ENCODE measurements at places on chromosomes 4 and X. TPM values are rescaled to one million over a fixed set of nuclear protein-coding genes. Genes with fewer than 3 reads are reported as not detected.

GRCh38 chr4:26619784-26620183, 35.9 kb downstream of the TBC1D19 start:
- DNase-seq = no peak

TEX13B gene
- polyA plus RNA-seq = not detected

GRCh38 chr4:128913228-128913627, 103.7 kb downstream of the JADE1 start:
- peak; percentile 10 for DNase-seq

MTNR1A gene
- polyA plus RNA-seq = not detected

DNA sequence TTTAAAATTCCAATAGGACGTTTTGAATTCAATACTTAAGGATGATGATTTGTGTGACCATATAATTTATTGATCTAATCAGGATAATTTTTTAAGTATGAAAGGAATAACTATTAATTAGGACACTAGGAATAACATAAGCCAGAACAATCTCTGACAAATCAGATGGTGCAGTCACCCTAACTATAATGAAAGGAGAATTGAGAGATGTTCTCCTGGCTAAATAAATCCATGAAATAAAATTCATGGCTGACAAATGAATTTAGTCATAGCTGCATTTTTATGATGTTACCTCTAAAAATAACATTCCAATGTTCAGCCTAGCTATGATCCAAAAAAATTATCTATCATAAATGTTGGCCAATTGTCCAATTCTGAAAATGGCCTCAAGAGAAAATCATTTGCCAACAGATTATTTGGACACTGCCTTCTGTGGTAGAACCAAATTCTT, 190.6 kb upstream of the NEIL3 start:
- no peak for DNase-seq

VCX2 gene
- polyA plus RNA-seq = not detected

- DNase-seq = no peak
Observed at GRCh38 chr4:130053723-130054122, 957.8 kb downstream of the C4orf33 start.

ARAF gene
- 54.4 TPM for polyA plus RNA-seq

- DNase-seq = no peak
Observed at GRCh38 chr4:173486714-173487392, 43.2 kb downstream of the HAND2 start.

GRCh38 chr4:79198951-79199587, 126.8 kb downstream of the NAA11 start:
- no peak for DNase-seq

GRCh38 chrX:65537229-65537628, 2.6 kb upstream of the LAS1L start:
- DNase-seq = no peak

DNA sequence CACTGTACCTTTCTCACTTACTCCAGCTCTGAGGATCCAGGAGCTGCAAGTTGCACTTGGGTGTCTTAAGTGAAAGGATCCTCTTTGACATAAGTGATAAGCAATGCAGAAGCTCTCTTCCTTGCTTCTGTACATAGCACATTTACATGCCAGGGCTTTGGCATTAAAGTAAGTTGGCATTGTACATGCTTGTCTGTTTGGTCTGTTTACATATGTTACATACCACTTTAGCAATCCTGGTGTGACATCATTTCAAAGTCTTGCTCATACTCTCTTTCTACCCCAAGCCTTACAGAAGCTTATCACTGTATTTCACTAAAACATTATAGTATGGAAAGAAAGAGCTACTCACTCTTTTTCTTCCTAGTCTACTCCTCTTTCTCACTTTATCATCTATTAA, 2548.3 kb downstream of the ARAP2 start:
- DNase-seq = no peak

ARHGAP4 gene
- polyA plus RNA-seq = 26.4 TPM

DNA sequence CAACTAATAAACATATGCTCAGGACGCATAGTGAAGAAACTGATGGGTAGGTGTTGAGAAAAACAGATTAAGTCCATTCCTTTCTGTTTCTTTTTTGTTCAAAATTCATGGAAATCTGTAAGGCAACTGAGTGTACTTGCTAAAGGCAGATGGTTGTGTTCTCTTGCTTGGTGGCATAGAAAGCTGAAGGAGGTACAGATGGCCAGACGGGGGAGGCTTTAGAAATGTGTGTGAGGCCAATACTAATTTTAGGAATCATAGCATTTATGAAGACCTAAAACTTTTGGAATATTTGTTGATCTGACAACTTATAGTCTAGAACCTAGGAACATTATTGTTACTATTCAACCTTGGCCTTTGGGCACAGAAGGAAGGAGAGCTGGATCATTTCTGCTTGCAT, 56.8 kb upstream of the EMCN start:
- no peak for DNase-seq

DNA sequence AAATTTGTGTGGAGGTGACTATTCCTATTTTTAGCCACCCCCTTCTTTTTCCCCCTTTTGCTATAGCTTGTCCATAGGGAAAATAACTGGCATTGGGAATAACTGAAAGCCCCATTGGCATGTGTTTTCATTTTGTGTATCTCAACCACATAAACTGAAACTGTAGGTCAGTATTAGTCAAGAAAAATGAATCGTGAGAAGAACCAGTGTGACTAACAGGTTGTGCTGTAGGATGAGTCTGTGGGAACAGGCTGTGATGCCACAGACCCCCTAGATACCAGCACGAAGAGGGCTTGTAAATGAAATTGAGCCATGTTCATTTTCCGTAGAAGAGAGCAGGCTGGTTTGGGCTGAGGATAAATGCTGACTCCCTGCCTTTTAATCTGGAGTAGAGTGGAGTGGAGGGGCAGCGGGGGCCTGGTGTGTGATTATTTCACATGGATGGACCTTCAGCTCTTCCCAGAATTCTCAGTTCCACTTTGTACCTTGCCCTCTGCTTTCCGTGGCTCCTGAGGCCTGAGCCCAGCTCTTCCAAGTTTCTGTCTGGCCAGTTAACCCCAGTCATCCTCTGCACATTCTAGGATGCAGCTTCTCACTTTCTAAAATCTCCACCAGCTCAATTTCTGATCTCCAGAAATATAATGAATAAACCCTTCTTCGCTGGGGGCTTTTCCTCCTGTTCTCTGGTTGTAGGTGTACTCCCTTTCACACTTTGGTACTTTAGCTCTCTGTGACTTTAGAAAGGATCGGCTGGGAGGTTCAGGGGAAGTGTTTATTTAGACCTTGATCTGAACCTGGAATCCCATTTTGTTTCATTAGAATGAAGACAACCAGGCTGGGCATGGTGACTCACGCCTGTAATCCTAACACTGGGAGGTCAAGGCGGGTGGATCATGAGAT, 37.3 kb downstream of the DCUN1D4 start:
- DNase-seq = no peak

GRCh38 chrX:15566244-15566643, 34.5 kb downstream of the ACE2 start:
- DNase-seq = no peak

- no peak for DNase-seq
Observed at GRCh38 chr4:25950461-25951389, 36.7 kb downstream of the SMIM20 start.

TXK gene
- polyA plus RNA-seq = 0.65 TPM

GRCh38 chrX:41308884-41309647, 24.9 kb upstream of the DDX3X start:
- DNase-seq = no peak

DNA sequence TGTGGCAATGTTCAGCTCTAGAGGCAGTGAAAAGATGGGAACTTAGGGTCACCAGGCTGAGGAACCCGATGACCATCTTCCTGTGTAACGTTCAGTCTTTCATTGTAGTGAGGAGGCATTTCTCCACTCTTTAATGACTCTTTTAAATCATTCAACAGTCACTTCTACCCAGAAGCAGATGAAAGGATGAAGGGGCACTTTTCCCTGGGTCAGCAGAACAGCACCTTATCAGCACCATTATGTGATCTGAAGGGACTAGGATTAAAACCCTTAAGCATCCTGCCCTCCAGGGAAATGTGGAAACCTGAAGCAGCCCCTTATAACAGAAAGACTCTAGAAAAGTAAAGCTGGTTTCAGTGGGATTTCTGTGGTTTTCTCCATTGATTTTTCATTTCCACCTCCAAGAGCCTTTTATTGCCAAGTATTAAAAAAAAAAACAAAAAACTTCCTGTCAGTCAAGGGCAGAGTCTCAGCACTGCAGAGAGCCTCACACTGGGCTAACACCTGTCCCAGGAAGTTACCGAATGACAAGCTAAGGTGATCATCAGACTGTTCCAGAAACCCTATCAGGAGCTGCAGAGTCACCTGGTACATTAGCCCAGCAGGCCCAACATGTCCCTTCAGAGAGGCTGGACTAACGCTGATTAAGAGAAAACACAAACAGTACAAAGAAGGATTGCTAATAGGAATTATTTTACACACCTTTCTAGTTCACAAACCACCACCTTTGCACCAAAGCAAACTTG, 185.9 kb downstream of the SHROOM3 start:
- no peak for DNase-seq

VSIG1 gene
- polyA plus RNA-seq = 0.18 TPM

SRPX gene
- polyA plus RNA-seq = 54.1 TPM

MAP7D2 gene
- polyA plus RNA-seq = 0.45 TPM

MAGEA8 gene
- polyA plus RNA-seq = 0.10 TPM

DNA sequence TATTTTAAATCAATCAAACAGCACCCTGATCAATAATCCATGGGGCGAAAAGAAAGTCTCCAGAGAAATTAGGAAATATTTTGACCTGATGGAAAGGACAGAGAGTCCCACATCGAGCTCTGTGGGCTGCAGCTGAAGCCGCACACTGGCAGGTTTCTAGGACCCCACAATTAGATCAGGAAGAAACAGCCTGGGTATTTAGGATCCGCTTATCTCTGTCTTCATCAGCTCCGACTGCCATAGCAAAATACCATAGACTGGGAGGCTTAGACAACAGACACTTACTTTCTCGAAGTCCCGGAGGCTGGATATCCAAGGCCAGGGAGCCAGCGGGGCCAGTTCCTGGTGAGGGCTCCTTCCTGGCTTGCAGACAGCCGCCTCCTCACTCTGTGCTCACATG, 36.4 kb downstream of the CCNQ start:
- DNase-seq = no peak

CCDC110 gene
- 1.6 TPM for polyA plus RNA-seq

GRCh38 chr4:24949970-24950369, 37.1 kb upstream of the CCDC149 start:
- no peak for DNase-seq

GRCh38 chr4:115664285-115664684, 550.9 kb upstream of the NDST4 start:
- no peak for DNase-seq

- no peak for DNase-seq
Observed at GRCh38 chrX:151031391-151031975, 48.3 kb downstream of the HMGB3 start.

LRP2BP gene
- polyA plus RNA-seq = 4.7 TPM

- no peak for DNase-seq
Observed at GRCh38 chr4:10691651-10692050, 7.1 kb upstream of the CLNK start.

GRCh38 chrX:151398346-151398745, 1.3 kb downstream of the VMA21 start:
- DNase-seq = no peak

DNA sequence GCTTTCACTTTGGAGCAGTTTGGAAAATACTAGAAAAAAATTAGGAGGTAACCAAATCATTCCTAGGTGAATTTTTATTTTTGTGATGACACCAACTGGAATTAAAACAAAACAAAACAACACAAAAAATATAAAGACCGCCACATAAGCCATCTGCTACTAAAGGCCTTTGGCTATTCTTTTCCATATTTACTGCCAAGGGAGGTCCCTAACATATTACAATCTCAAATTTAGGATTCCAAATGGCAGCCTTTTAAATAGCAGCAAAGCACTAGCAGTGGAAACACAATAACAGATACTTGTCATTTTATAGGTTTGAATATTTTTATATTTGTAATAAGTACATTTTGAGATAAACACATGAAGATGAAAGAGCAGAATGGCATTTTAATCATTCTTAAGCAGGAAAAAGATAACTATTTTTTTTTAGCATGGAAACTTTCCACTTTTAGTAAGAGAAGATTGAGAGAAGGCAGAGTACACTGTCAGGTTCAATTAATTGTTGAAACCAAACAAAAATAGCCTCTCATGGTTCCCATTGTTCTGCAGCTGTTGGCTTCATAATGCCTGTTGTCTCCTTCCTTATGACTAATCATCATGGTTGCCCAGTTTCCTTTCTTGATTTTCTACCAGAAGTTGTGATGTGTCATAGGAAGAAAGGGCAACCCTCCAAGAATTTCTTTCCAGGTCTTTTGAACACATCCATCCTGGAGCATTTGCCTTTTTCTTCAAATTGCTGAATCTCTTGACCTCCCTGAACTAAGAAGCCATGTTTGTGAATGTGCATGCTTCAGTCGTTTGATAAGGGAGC, 219.0 kb upstream of the EMCN start:
- DNase-seq = peak; percentile 34

TLL1 gene
- polyA plus RNA-seq = 1.7 TPM

- DNase-seq = peak; percentile 0
Observed at GRCh38 chrX:45070116-45071007, 130.3 kb downstream of the DIPK2B start.

RGN gene
- polyA plus RNA-seq = 2.4 TPM

DNA sequence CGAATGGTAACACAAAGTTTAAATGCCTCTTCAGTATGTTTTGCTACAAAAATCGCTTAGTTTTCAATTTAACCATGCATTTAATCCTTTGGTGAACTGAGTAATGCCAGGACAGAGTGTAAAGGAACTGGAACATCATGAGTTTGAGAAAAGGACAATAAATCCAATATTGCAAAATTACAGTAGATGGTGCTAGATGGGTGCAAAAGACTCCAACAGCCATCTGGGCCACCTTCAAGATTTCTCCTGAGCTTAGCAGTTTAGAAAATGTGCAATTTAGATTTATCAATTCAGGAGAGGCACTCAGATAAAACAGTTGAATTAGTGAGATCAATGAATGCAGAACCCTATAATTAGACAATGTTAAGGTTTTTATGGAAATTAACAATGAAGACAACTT, 33.2 kb upstream of the MID1IP1 start:
- DNase-seq = peak; percentile 19

- DNase-seq = no peak
Observed at GRCh38 chrX:11406109-11406765, 113.0 kb downstream of the AMELX start.

DNA sequence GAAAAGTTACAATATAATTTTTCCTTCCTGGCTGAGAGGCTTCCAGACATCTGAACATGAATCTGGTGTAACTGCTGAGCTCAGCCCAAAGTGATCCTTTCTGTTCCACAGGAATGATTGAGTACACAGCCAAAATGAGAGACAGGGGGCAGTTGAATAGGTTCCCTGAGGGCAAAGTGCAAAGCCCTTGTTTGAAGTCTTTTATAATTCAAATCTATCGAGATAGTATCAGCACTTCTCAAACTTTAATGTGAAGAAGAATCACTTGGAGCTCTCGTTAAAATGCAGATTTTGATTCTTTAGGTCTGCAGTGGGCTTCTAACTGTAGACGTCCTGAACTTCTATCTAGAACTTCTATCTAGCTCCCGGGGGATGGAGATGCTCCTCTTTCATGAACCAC, 54.4 kb upstream of the BMP2K start:
- DNase-seq = no peak

Data from hindlimb muscle (tissue), 1 donor.